Choroid plexus epithelial cell (primary cell): ENCODE measurements at places on chromosomes 7 and 10.

GRCh38 chr10:46266306-46266985, 20.4 kb upstream of the ANTXRL start:
- no peak for DNase-seq

DNA sequence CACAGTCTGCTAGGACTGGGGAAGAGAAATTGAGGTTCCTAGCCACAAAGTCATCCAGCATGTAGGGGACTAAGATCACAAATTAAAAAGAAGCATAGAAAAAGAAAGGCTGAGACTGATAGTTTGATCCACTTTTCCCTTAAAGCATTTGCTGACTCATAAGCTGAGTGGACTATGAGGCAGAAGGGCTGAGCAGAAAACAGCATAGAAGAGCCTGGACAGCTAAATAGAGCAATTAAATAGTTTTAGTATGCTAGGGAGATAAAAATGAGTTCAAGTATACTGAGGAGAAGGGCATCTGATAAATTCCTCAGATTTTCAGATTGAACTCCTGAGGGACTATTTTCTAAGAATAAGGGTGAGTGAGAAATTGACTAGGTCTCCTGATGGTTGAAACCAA, 155.9 kb upstream of the EGR2 start:
- DNase-seq = peak; percentile 20

GRCh38 chr7:147053746-147054145, 937.1 kb downstream of the CNTNAP2 start:
- DNase-seq = peak; percentile 7

DNA sequence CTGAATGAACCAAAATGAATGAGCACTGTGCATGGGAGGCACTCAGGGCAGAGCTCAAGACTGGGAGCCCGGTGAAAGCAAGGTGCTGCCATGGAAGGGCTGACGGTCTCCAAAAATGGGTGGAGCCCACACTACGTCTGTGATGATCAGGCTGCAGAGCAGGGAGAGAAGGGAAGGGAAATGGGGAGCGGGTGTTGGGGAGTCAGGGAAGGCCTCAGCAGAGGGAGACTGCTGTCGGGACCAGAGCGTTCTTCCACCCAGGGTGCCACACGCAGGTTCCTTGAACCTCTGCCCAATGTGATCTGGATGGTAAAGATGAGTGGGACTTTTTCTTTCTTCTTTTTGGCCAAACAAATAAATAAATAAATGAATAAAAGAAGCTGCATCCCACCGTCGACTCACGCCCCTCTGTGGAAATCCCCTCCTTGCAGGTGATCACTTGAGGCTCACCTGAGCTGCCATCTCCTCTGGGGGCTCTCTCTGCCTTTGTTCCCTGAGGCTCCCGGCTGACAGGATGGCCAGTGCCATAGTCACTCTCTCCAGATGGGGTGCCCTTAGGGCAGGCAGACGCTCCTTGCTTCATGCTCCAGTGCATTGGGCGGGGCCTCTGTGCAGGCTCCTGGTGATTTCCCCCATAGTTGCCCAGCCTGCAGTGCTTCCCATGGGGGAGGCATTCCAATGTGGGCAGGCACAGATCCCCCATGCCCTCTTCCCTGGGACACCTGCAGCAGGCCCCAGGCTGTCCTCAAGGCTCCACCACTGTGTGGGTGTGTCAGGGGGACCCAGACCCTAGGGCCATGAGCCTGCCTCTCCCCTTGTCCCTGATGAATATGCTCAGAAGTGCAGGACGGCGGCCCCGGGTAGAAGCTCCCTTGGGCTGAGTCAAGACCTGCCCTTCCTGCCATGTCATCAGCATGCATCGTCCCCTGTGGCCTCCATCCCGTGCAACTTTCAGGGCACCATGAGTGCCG, 131.8 kb downstream of the PTPN20 start:
- no peak for DNase-seq

GRCh38 chr7:148978091-148978490, 50.2 kb downstream of the PDIA4 start:
- DNase-seq = no peak

GRCh38 chr10:811379-812175, 119.9 kb downstream of the LARP4B start:
- DNase-seq = peak; percentile 47

DNA sequence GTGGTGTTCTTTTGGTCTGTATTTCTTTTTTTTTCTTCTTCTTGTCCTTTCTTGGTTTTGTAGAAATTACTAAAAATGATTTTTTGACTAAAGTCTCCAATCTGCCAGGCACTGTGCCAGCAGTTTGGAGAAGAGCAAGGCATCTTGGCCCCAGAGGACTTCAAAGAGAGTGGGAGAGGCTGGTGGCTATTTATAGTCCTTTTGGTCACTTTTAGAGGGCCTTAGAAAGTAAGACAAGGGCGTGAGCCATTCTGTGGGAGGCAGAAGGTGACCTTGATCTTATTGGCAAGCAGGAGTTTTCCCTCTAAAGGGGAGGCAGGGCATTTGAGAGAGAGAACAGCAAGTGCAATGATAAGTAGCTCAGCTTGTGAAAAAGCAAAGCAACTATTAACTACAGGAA, 211.9 kb downstream of the GALNT17 start:
- DNase-seq = no peak

DNA sequence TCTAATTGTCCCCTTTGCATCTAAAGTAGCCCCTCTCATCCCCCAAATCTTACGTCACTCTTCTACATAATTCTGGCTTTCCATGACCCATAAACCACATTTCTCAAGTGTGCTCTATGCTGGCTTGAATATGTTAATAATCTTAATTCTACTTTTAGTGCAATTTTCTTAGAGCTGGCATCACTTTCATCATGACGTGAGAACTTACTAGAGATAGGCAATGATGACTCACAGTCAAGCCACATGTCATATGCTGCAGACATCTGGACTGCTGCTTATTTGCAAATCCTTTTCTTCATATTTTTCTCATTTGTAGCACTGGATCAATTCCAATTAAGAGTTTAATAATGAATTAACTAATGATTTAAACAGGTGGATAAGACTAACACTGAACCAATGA, 260.7 kb upstream of the PRKCQ start:
- no peak for DNase-seq

- no peak for DNase-seq
These were observed 62.2 kb downstream of the KCNMA1 start for GRCh38 chr10:77575271-77576006.

GRCh38 chr10:88243836-88244730, 339.0 kb downstream of the RNLS start:
- DNase-seq = peak; percentile 75

- no peak for DNase-seq
These were observed 115.2 kb downstream of the PDE1C start for GRCh38 chr7:31955021-31955420.

- DNase-seq = no peak
These were observed 57.1 kb downstream of the NXPH1 start for GRCh38 chr7:8490391-8491045.

GRCh38 chr10:5581670-5582566, 57.2 kb downstream of the CALML3 start:
- no peak for DNase-seq

DNA sequence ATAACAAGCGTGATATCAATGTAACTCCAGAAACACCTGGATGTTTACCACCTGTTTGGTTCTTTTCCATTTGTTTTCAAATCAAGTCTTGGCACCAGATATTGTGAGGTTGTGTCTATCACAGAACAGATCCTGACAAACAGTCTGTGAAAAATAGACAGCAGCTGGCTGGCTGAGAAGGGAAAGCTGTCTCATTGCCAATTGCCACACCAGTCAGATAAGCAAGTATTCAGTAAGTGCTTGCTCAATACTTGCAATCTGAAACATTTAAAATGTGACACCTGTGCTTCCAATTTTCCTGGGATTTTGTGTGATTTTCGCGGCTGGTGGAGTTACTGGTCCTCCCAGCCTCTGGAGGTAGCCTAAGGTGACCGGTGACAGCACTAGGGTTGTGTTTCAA, 147.9 kb upstream of the MYO3A start:
- DNase-seq = no peak

- DNase-seq = no peak
These were observed 70.6 kb upstream of the NXPH1 start for GRCh38 chr7:8362723-8363369.

GRCh38 chr10:60536529-60537114, 146.9 kb upstream of the ANK3 start:
- peak; percentile 71 for DNase-seq

DNA sequence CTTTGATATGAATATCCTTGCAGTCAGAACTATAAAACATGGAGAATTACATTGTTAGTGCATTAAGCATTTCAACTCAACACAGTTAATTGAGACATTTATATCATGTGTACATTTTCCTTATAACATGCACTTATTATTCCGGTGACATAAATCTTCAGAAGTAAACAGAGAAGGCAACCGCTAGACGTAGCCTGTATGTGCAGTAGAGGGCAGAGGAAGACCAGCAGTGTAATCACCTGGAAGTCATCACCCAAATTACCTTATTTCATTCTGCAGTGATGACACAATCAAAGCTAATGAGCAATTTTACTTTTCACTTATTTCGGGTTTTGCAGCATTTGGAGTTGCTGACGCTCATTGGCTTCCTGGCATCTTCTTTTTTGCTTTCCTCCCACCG, 394.6 kb downstream of the SDK1 start:
- DNase-seq = peak; percentile 9

- DNase-seq = peak; percentile 21
These were observed 18.8 kb downstream of the NUDT1 start for GRCh38 chr7:2260820-2261219.

- DNase-seq = peak; percentile 69
These were observed 43.5 kb upstream of the CACUL1 start for GRCh38 chr10:118798231-118798662.

- DNase-seq = peak; percentile 40
These were observed 2.9 kb downstream of the ADD3 start for GRCh38 chr10:110010486-110011378.

- peak; percentile 99 for DNase-seq
These were observed 53.6 kb downstream of the PYROXD2 start for GRCh38 chr10:98361131-98362025.

GRCh38 chr10:112622786-112623185, 175.8 kb downstream of the VTI1A start:
- no peak for DNase-seq

- peak; percentile 37 for DNase-seq
These were observed 1.2 kb downstream of the DLG5 start for GRCh38 chr10:77925410-77925794.

GRCh38 chr10:128576336-128576735, 450.1 kb upstream of the MKI67 start:
- DNase-seq = no peak

DNA sequence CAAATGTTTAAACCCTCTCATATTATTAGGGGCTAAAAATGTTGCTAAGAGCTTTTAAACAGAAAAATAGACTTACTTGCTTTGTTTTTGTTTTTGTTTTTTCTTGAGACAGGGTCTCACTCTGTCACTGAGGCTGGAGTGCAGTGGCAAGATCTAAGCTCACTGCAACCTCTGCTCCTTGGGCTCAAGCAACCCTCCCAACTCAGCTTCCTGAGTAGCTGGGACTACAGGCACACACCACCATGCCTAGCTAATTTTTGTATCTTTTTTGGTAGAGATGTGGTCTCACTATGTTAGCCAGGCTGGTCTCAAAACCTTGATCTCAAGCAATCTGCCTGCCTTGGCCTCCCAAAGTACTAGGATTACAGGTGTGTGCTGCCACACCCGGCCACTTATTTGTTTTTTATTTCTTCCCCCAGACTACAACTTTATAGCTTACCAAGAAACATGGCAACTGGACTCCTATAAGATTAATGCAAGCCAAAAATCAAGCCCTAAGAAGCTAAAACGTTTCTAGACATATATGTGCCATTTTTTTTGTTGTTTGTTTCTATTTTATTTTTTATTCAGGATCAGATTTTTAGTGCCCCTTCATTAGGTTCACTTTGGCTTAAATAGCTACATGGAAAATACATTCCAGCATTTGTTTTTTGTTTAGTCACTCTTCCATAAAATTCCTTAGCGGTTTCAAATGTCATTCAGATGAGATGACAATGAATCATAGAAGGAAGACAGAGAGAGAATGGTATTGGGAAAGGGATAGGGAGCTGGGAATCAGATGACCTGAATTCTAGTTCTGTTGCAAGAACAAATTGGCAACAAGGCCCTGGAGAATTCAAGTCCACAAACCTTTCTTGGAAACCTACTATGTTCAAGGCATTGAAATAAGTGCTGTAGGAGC, 163.4 kb upstream of the MKLN1 start:
- DNase-seq = peak; percentile 69

- no peak for DNase-seq
These were observed 1083.4 kb upstream of the LRRN3 start for GRCh38 chr7:110007320-110008063.

DNA sequence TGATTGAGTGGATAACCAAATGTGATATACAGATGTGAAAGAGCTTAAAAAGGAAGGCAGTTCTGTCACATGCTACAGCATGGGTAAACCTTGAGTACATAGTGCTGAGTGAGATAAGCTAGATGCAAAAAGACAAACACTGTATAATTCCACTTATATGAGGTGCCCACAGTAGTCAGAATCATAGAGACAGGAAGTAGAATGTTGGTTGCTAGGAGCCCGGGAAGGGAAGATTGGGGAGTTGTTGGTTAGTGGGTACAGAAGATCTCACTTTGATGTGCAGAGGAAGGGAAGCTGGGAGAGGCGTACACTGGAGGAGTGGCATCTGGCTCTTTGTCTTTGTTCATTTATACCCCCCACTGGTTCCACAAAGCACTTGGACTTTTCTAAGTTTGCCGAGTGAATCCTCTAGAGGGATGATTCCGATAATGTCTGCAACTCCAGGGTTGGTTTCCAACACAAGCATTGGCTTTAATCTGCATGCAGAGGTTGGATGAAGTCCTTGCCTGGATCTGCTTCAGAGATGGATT, 39.5 kb downstream of the TSPAN14 start:
- peak; percentile 92 for DNase-seq

- DNase-seq = no peak
These were observed 36.5 kb downstream of the IL15RA start for GRCh38 chr10:5940807-5941218.

DNA sequence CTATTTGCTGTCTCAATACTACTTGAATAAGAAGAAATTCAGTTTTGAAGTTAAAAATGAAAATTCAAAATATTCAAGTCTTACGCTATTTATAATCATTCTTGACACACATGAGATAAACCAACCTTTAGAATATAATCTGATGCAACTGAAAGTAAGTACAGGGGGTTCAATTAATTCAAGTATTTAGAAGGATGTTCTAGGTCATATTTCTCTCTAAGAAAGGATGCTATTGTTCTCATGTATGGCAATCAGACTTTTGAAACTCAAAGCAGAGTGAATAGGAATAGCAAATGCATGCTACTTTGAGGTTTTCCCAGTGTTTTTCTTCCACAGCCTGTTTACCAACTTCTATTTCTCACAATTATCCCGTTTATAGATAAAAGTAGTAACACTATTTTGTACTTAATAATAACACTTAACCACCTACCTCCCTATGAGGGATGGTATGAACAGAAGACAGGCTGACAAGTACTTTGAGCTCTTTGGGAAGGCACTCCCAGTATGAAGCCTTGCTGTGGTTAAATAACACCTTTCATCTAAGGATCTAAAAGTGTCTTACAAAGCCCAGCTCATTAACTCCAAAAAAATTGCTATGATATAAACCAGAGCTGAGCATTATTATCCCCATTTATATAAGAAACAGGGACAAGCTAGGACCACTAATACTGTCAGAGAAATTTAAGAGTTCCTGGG, 18.0 kb upstream of the SPOCK2 start:
- no peak for DNase-seq
